Chondrocyte (in vitro differentiated cells): ENCODE measurements at places on chromosomes 13 and 19.

DNA sequence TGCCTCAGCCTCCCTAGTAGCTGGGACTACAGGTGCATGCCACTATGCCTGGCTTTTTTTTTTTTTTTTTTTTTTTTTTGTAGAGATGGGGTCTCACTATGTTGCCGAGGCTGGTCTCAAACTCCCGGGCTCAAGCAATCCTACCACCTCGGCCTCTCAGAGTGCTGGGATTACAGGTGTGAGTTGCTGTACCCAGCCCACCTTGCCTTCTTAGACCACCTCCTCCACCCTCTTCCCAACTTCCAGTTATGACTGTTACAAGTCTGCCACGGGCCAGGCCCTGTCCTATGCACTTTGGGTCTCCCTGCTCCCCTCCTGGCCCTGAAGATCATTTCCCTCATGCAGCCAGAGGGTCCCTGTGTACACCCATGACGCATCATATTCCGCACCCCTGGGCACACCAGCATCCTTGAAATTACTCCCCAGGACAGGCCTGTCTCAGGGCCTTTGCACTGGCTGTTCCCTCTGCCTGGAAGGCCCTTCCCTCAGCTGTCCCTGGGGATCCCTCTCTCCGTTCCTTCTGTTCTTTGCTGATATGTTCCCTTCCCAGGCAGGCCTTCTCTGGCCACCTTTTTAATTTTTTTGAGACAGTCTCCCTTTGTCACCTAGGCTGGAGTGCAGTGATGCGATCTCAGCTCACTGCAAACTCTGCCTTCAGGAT is 3.0 kb downstream of the LGALS4 start:
- no peak for DNase-seq

GRCh38 chr19:49864890-49865289 is 2.5 kb downstream of the PNKP start:
- DNase-seq = no peak

GRCh38 chr13:70795484-70795883 is 687.2 kb upstream of the KLHL1 start:
- no peak for DNase-seq

- DNase-seq = no peak
These were observed 275.9 kb downstream of the ZNF536 start for GRCh38 chr19:30647891-30648720.

- DNase-seq = no peak
These were observed 304.1 kb upstream of the MAB21L1 start for GRCh38 chr13:35780613-35781012.

DNA sequence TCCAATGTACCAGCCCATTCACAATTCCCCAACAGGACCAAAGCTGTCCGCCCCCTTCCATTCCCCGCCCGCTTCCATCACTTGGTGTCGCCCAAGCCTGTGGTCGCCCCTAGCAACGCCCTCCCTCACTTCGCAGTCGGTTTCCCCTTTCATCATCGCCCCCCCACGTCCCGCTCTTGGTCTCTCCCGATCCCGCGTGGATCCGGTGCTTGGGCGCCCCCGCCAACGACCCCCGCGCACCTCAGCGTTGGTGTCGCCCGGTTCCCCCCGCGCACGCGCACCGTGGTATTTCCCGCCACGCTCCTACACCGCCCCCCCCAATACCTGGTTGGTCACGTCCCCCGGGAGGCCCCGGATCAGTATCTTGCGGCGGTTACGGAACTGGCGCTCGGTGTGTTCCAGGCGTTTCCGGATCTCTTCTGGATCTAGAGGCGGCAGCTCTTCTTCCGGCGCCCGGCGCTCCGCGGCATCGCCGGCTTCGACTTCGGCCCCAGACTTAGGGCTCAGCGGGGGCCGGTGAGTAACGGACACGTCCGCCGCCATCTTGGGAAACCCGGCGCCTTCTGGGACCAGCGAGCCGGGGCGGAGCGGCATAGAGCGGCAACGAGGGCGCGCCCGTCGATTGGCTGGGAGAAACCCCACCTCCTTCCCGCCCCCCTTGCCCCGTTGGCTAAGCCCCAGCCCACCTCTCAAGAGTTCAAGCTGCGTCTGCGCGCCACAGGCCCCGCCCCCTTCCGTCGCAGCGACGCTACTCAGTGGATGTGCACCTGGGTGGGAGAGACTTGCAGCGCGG is at the start of gene RAVER1:
Gene RAVER1, minus strand, starts transcription at position 565 of the 793 bp plus-strand sequence. Its CDS starts 22 bp downstream, at position 543.
- DNase-seq = peak; percentile 99

- no peak for DNase-seq
These were observed 314.6 kb downstream of the LIG4 start for GRCh38 chr13:107900775-107901174.

DNA sequence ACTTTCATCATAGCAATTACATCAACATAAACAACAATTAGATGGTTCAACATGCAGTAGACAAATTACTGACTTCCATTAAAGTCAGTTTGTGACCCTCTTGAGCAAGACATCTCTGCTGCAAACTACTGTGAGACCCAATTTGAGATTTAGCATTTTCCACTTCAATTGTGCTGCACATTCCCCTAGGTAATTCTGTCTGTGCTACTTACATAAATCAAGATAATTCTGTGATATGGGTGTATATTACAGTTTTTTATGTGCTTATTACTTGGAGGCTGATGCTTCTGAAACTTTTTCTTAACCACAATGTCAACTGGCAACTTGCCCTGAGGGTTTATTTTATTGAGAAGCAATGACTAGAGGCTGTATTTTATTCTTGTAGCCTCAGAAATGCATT is 1714.4 kb downstream of the OLFM4 start:
- no peak for DNase-seq

GRCh38 chr19:29302002-29302928 is 89.3 kb upstream of the UQCRFS1 start:
- DNase-seq = no peak

DNA sequence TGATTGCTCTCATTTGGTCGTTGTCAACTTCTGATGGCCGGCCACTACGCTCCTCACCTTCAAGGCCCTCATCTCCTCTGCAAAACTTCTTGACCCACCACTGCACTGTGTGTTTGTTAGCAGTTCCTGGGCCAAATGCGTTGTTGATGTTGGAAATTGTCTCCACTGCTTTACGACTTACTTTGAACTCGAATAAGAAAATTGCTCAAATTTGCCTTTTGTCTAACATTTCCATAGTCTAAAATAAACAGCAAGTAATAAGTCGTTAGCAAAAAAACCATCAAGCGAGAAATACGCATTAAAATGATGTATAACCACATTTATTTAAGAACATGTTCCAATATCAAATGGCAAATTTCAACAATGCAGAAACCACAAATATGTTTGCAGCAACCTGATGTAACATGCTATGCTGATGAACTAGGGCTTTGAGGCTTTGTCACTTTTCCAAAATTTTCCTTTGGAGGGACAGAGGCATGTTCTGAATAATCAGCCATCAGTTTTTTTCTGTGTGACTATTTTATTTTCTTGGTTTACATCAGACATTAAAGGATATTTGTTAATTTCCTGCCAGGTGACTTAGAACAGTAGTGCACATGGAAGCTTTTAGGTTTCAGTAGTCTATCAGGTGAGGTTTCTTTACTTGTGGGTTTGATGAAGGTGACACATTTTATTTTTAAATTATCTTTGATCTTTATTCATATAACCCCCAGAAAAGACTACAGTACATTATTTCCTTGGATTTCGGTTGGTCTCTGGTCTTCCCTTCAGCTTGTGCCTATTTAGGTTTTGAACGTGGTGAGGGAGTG is 74.7 kb upstream of the TEX29 start:
- no peak for DNase-seq

GRCh38 chr13:67792151-67792676 is 562.1 kb upstream of the PCDH9 start:
- DNase-seq = no peak

DNA sequence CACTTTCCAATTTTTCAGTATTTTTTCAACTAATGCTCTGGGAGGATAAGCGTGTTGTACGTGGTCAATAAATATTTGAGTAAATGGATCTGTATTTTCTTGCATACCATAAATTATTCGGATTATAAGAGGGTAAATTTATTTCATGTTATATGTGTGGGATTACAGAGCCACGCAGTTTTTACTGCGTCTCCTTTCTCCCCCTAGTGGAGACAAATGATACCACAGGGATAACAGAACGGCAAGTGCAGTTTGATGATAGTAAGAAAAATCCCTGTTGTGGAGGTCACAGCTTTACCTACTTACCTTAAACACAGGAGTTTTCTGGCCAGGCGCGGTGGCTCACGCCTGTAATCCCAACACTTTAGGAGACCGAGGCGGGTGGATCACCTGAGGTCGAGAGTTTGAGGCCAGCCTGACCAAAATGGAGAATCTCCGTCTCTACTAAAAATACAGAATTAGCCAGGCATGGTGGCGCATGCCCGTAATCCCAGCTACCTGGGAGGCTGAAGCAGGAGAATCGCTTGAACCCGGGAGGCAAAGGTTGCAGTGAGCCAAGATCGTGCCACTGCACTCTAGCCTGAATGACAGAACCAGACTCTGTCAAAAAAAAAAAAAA is 16.8 kb downstream of the MBD3L2B start:
- DNase-seq = no peak

GRCh38 chr19:28509079-28509895 is 703.7 kb downstream of the UQCRFS1 start:
- no peak for DNase-seq

- DNase-seq = no peak
These were observed 5.3 kb downstream of the POLR2E start for GRCh38 chr19:1089891-1090290.

GRCh38 chr13:33007237-33007636 is 9.0 kb upstream of the KL start:
- no peak for DNase-seq

- no peak for DNase-seq
These were observed 3.1 kb downstream of the EFNB2 start for GRCh38 chr13:106532111-106532929.

GRCh38 chr13:46143184-46143701 is 38.4 kb upstream of the CPB2 start:
- no peak for DNase-seq
